ENCODE measurements at places on chromosomes 6 and 20.

GRCh38 chr6:162907876-162908481 is 180.2 kb downstream of the PACRG start:
- no peak for ATAC-seq

- ATAC-seq: no peak
Measured at GRCh38 chr6:33405386-33405940, 5.4 kb upstream of the PHF1 start.

DNA sequence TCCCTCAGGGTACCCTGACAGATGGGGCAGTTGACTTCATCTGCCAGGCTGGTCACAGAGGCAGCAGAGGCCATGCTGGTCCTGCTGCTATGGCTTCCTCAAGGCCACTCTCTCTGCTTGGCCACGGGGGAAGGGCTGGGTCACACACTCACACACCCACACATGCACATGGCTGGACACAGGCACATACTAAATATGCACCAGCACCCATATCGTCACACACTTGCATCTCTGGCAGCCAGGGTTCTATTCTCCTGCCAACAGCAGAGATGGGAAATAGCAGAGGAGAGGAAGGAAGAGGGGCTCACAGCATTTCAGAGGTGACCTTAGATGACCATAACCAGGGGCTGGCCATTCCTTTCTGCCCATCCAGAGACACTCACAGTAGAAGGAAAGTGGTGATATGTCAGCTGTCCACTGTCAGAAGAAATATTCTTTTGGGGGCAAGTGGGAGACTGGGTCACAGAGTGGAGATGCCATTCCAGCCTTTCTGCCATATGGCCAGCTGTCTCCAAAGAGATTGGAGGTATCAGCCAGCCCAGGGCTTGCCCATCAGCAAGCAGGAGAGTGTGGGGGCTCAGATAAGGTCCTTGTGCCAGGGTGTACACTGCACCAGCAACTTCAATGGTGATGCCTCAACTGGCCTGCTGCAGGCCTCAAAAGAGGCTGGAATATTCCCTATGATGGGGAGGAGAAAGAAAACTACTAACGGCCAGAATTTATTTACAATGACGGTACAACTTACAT is at the start of gene TRIM10:
TSS of gene TRIM10 (minus strand) at position 427 of the 747 bp plus-strand sequence. CDS start at position 74, 353 bp downstream.
- ATAC-seq: peak; percentile 57

GRCh38 chr20:20017844-20018185 is 653 bp downstream of the NAA20 start:
- ATAC-seq: no peak

- no peak for ATAC-seq
Measured at GRCh38 chr6:141265756-141266623, 866.7 kb upstream of the GJE1 start.

GRCh38 chr6:134176264-134176975 is 124.0 kb upstream of the SLC2A12 start:
- no peak for ATAC-seq

DNA sequence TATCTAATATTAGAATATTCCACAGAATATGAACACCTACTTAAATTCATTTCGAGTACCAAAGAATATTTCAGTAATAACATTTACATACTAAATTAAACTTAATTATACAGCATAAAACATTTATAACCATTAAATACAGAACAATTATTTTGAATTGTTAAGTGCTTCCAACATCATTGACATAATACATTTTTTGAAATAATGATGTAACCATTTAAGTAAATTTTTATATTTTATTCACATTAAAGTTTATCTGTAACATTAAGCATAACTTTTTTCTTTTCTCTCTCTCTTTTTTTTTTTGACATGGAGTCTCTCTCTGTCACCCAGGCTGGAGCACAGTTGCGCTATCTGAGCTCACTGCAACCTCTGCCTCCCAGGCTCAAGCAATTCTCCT is 44.5 kb downstream of the FUT9 start:
- no peak for ATAC-seq

- no peak for ATAC-seq
Measured at GRCh38 chr20:24818056-24818455, 131.0 kb upstream of the CST7 start.

GRCh38 chr20:10521068-10521831 is 86.1 kb downstream of the SLX4IP start:
- peak; percentile 64 for ATAC-seq

DNA sequence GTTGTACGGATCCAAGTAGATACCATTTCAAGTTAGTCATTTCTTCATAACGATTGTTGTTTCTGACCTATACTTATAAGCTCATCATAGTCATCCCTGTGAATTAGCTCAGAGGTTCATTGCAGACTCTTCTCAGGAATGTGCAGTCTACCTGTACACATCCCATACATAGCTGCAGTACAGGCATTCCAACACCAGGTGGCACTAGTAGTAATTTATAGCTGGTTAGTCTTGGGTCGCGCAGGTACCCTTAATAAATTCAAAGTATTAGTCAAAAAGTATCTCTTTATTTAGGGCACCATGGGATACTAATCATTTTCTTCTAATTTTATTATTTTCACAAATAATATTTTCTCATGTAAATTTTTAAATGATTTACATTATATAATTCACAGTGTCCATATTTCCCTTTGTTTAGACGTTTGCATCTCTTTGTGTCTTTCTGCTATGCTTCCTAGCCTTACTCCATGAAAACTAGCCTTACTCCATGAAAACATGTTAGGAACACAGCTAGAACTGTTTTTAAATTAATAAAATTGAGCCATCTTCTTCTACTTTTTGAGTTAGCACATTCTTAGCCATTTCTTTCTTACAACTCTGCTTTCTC is 128.6 kb upstream of the FAM83B start:
- ATAC-seq: no peak

- ATAC-seq: no peak
Measured at GRCh38 chr6:44275749-44276648, 5.7 kb downstream of the TMEM151B start.

- peak; percentile 97 for ATAC-seq
Measured at GRCh38 chr6:86937219-86938079, at the start of gene HTR1E. Gene HTR1E, plus strand, starts transcription at chr6:86937528. Its CDS starts 77,807 bp downstream, at chr6:87015335.
